ENCODE measurements at places on chromosomes 5 and 9.

DNA sequence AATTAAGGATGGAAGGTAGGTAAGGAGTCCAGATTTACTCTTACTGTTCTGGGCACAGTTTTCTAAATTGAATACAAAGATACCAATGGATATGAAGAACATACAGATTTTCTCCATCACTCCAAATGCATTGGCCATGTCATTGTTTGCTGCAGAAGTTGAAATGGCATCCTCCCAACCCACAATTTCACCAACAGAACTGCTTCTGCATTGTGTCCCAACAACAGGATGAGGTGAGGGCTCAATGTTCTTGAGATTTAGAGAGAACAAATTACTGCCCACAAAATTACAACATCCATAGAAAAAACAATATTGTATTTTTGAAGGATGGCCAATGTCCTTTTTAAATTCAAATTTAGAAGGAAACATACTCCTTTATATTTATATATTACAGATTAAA is 88.9 kb downstream of the NUDT12 start:
- no peak for DNase-seq

GRCh38 chr5:103263054-103263453 is 4.5 kb downstream of the MACIR start:
- DNase-seq, result no peak

DNA sequence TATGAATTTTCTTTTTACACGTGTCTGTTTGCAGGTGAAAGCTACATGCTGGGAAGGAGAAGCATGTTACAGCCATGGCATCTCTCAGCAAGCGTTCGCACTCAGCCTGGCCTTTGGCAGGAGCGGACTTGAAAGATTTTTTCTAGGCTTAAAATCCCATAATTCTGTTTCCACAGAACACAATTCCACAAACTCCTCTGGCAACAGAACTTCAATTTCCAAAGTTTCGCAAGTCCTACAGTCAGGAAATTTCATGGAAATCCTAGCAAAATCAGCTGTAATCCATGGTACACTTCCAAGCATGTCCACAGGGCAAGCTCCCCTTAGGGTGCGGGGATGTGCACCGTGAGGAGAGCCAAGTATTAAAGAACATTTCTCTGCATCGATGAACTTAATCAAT is 35.9 kb downstream of the SUB1 start:
- no peak for DNase-seq

DNA sequence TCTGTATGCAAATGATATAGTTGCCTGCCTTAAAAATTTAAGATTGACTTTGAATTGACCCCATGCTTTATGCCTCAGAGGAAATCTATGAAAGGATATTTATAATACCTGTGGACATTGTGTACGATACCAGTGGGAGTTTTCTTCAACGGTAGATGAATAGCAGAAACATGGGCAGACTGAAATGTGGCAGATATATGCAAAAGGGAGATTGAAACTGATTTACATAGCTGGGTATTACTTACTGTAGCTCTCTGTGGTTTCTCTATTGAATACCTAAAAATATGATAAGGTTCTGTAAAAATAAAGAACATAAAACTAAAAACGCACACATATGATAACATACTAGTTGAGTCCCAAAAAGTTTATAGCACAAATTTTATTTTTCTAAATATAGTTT is 345.2 kb upstream of the PCSK5 start:
- DNase-seq, result no peak
